ENCODE measurements at places on chromosomes 2 and 18. TPM values are rescaled to one million over a fixed set of nuclear protein-coding genes. Genes with fewer than 3 reads are reported as not detected.

Gene SATB2
- not detected for polyA plus RNA-seq

Gene SCRN3
- polyA plus RNA-seq, result 10.8 TPM

Gene PAX8
- polyA plus RNA-seq, result 0.80 TPM

Gene PRKAG3
- not detected for polyA plus RNA-seq

Gene ANKRD53
- polyA plus RNA-seq, result not detected

Gene SERTAD2
- polyA plus RNA-seq, result 2.6 TPM

Gene CD226
- polyA plus RNA-seq, result 67.2 TPM

Gene PJVK
- polyA plus RNA-seq, result 0.32 TPM

Gene PLCL1
- polyA plus RNA-seq, result 5.5 TPM

Gene ELOA2
- polyA plus RNA-seq, result not detected

Gene TAF4B
- polyA plus RNA-seq, result 4.9 TPM

Gene LOXHD1
- not detected for polyA plus RNA-seq

Gene TOGARAM2
- 1.6 TPM for polyA plus RNA-seq

Gene HOXD11
- not detected for polyA plus RNA-seq

Gene TMEFF2
- polyA plus RNA-seq, result not detected

Gene PDE6D
- polyA plus RNA-seq, result 52.2 TPM

Gene STK39
- 10.6 TPM for polyA plus RNA-seq

Gene SERPINB11
- not detected for polyA plus RNA-seq

Gene SLC19A3
- polyA plus RNA-seq, result not detected

Gene PUM2
- 20.3 TPM for polyA plus RNA-seq

Gene EVX2
- polyA plus RNA-seq, result not detected

Gene PDCD1
- 12.4 TPM for polyA plus RNA-seq

Gene IL36B
- not detected for polyA plus RNA-seq

Gene AP1S3
- 2.6 TPM for polyA plus RNA-seq

Gene REG3A
- polyA plus RNA-seq, result not detected

Gene UCN
- not detected for polyA plus RNA-seq

Gene PIKFYVE
- 3.3 TPM for polyA plus RNA-seq

All from CD4-positive, alpha-beta memory T cell (primary cell).